ENCODE measurements at places on chromosomes 3 and 15. TPM values are rescaled to one million over a fixed set of nuclear protein-coding genes. Genes with fewer than 3 reads are reported as not detected.
A peak's percentile ranks its signal among the peaks of the same experiment; 100 is the strongest.

The CDCP1 gene
- total RNA-seq = 0.36 TPM

The RTP4 gene
- 3.6 TPM for total RNA-seq

The TMCO5A gene
- not detected for total RNA-seq

The CEMIP gene
- not detected for total RNA-seq

The SCN11A gene
- not detected for total RNA-seq

The GP9 gene
- total RNA-seq = not detected

The KCNMB2 gene
- total RNA-seq = not detected

The TRH gene
- not detected for total RNA-seq

The ROPN1 gene
- not detected for total RNA-seq

The MYH15 gene
- total RNA-seq = 0.07 TPM

GRCh38 chr3:82773207-82773606 lies 1011.8 kb upstream of the GBE1 start:
- no peak overlapping the region for H3K4me3 ChIP-seq
- H3K27ac ChIP-seq = no peak overlapping the region
- H3K4me1 ChIP-seq = no peaks in the 10 kb centered on the region

DNA sequence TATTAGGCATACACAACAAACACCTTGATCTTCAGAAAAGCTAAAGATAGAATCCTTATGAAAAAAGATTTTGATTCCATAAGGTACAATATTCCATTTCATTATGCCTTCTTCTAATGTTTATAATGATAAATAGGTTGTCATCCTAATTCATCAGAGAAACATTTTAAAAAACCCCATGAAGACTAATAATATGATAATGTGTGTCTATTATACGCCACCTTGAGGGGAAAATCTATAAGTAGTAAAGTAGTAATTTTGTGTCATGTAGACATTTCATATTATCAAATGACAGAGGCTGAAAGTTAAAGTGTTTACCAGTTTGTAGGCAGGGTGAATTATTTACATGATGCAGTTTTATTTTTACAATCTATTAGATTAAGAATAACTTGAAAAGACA lies 524.3 kb downstream of the GBE1 start:
- no peaks in the 10 kb centered on the region for H3K27me3 ChIP-seq
- no peak overlapping the region for H3K4me3 ChIP-seq
- no peaks in the 10 kb centered on the region for H3K4me1 ChIP-seq
- H3K27ac ChIP-seq = no peak overlapping the region

DNA sequence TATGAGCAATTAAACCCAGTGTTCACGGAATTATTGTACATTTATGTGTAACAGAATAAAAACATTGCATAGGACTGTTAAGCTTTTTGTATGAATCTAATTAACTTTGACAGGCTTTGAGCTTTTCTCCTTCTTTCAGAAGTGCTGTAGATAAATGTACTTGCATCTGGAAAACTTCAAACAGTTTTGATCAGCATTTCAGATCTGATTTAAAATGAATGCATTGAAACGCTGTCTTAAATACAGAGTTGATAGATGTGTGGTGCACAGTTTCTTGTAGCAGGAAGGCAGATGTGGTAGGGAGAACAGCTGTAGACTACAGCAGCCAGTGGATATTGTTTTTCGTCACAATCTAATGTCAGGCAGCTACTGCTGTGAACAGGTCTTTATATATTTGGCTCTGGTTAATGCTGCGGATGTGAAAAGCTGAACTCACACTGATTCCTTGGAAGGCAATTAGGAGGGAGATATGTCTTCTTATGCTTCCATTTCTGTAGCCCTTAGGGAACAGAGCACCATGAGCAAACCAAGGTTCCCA lies 193.8 kb upstream of the GOLIM4 start:
- DNase-seq = no peak
- H3K4me1 ChIP-seq = no peaks in the 10 kb centered on the region
- no peaks in the 10 kb centered on the region for H3K36me3 ChIP-seq
- no peak overlapping the region for H3K4me3 ChIP-seq

DNA sequence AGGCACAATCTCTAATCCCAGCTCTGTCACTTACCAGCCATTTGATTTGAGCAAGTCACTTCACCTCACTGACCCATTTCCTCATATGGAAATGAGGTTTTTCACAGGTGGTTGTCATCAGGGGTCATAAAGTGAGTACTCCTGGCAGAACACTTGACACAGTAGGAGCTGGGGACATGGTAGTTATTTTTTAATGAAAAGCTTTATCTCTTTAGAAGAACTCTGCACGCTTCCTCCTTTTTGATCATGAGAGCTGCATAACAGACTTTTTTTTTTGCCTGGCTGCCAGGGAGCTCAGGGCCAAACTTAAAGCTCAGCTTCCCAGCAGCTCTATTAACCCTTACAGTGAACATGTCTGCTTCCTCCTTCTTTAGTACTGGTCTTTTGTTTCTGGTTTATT lies 8.4 kb downstream of the VWA5B2 start:
- no peak overlapping the region for H3K27ac ChIP-seq
- H3K36me3 ChIP-seq = peaks cover 2% of the 10 kb centered on the region

DNA sequence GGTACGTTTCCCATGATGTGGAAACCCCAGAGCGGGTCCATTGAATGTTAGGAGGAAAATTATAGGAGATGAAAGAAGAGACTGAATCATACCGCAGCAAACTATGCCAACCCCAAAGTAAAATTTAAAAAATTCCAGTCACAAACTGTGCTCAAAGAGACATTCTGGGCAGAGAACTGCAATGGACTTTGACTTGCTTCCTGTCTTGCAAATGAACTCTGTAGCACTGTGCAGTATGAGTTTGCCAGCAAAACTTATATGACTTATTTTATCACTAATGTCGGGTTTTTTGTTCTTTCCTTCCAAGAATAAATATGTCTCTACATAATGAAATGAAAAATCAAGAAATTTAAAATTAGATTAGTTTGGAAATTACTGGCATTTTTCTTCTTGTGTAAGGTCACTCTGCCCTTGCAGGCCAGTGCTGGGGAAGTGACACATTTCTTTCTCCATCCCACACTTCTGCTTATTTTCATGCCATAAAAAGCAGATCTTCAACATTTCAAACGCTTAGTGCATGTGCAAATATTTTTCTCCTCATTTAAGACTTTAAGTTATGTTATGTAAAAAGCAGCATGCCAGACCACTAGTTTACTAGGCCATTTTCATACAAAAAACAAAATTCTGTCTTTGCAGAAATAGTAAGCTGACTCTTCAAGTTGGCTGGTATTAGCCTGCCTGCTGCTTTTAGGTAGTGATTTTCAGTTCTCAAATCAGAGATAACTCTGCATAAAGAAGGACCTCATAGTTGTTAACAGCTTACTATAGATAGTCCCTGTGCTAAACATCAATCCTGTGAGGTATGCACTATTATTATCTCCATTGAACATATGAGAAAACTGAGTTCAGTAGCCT lies 32.2 kb upstream of the SSR3 start:
- H3K4me1 ChIP-seq = peaks cover 4% of the 10 kb centered on the region
- no peak overlapping the region for H3K27ac ChIP-seq
- no peak overlapping the region for H3K4me3 ChIP-seq
- H3K36me3 ChIP-seq = no peaks in the 10 kb centered on the region
- H3K27me3 ChIP-seq = peaks cover 5% of the 10 kb centered on the region
- no peak for DNase-seq

- no peak overlapping the region for H3K4me3 ChIP-seq
- no peak overlapping the region for H3K27ac ChIP-seq
- peaks cover 55% of the 10 kb centered on the region for H3K4me1 ChIP-seq
- H3K36me3 ChIP-seq = peaks cover 9% of the 10 kb centered on the region
- peak; percentile 35 for DNase-seq
Measured at GRCh38 chr15:65824031-65824743, 32.1 kb upstream of the DENND4A start.

DNA sequence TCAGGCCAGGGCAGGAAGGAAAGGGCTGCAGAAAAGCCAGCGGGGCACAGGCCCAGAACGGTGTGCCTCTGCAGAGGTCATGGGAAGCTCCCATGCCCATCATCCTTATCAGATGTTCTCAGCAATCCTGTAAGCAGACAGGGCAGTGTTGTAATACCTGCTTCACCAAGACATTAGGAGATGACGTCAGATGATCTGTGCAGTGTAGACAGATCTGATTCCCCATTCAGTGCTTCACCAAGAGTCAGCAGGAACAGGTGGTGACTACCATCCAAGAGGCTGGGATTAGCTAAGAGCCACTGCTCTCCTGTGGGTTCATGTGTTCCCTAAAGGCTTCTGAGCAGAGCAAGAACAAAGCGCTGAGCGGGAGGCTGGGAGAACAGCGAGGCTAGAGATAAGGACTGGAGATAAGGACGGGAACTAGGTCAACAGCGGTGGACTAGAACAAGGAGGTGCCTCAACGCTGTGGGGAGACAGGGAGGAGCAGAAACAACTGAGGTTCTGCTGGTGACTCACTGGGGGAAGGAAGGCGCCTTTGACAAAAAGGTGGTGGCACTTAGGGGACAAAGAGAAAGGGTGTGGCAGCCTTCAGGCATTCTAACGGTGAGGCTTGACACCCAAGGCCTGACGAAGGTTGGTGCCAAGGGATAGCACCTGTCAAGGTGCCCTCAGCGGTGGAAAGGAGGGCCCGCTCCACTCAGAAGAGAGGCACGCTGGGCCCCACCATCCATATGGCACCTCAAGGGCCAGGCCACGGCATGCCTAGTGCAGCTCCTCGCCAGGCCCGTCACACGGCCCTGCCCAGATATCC lies 28.4 kb downstream of the CCDC12 start:
- peak overlapping the region; percentile 46 for H3K4me3 ChIP-seq
- peak; percentile 80 for DNase-seq
- H3K27ac ChIP-seq = peak overlapping the region; percentile 90
- H3K27me3 ChIP-seq = no peaks in the 10 kb centered on the region
- H3K36me3 ChIP-seq = peaks cover 37% of the 10 kb centered on the region

- peaks cover 10% of the 10 kb centered on the region for H3K27me3 ChIP-seq
- no peak for DNase-seq
- no peaks in the 10 kb centered on the region for H3K36me3 ChIP-seq
- no peak overlapping the region for H3K27ac ChIP-seq
- H3K4me3 ChIP-seq = no peak overlapping the region
Measured at GRCh38 chr3:14823393-14823792, 4.6 kb downstream of the FGD5 start.

- H3K36me3 ChIP-seq = no peaks in the 10 kb centered on the region
- no peak for DNase-seq
- no peak overlapping the region for H3K27ac ChIP-seq
Measured at GRCh38 chr3:1447452-1447851, 354.6 kb downstream of the CNTN6 start.

DNA sequence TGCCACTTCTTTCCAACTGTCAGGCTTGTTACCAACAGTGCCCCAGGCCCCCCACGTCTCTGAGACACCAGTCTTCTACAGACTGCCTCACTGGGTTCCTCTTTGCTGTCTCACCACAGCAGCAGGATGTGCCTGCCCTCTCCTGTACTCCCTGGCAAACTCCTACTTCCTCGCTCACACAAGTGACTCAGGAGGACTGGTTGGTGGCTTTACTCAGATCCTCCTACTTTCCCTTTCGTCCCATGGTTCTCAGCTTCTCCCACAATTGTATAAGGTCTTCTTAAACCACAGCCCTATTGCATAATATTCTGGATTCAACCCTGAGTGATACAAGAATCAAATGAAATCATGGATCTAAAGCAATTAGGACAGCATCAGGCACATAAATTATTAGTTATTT lies 246.6 kb upstream of the PROK2 start:
- no peaks in the 10 kb centered on the region for H3K36me3 ChIP-seq
- H3K4me3 ChIP-seq = no peak overlapping the region
- no peak for DNase-seq
- H3K27me3 ChIP-seq = peaks cover 4% of the 10 kb centered on the region
- peaks cover 5% of the 10 kb centered on the region for H3K4me1 ChIP-seq

DNA sequence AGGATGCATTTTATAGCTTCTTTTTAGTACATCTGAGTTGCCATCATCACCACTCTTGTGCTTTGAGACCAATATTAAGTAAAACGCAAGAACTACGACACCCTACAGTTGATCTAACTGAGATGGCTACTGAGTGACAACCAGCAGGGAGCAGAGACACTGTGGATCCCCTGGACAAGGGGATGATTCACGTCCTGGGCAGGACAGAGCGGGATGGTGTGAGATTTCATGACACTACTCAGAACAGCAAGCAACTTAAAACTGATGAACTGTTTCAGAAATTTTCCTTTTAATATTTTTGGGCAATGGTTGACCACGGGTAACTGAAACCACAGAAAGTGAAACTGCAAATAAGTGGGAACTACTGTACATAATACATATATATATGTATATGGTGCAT lies 299.2 kb downstream of the ADAMTS17 start:
- no peaks in the 10 kb centered on the region for H3K27me3 ChIP-seq
- H3K36me3 ChIP-seq = peaks cover 5% of the 10 kb centered on the region
- DNase-seq = no peak
- no peak overlapping the region for H3K4me3 ChIP-seq
- H3K27ac ChIP-seq = no peak overlapping the region
- H3K4me1 ChIP-seq = no peaks in the 10 kb centered on the region

DNA sequence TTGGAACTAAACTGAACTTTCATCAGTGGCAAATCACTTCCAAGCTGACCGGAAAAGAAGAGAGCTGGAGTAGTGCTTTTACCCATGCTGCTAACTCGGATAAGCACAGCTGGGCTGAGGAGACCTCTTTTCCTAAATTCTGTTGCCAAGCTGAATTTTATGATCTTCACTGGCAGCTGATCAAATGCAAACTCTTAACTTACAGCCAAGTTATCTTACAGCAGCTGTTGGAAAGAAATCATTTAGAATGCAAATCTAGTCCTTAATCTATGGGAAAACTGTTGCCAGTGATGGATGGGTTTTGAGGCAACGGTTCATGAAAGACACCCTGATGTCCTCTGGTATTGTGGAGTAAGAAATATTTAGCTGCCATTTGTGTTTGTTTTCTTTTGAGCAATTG lies 216.5 kb downstream of the ZNF385D start:
- no peak overlapping the region for H3K27ac ChIP-seq
- no peak for DNase-seq
- no peaks in the 10 kb centered on the region for H3K4me1 ChIP-seq
- H3K36me3 ChIP-seq = no peaks in the 10 kb centered on the region

DNA sequence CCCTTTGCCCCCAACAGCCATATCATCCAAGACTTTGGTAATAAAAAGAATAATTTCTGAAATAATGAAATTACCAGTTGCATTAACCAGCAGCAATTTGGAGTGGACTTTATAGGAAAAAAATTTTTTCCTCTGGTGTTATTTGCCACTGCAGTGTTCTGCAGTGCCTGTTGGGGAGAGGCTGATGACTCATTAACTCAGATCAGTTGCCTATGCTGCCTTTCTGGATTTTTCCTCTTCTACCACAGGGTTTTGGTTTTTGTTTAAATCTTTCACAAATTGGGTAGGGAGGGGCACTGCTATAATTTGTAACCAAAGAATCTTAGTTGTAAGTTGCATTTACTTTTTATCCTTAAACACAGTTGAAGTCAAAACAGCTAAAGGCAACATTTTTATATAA lies 22.7 kb downstream of the ATP6V1A start:
- peaks cover 9% of the 10 kb centered on the region for H3K4me1 ChIP-seq
- peaks cover 2% of the 10 kb centered on the region for H3K36me3 ChIP-seq
- no peak overlapping the region for H3K4me3 ChIP-seq
- no peak for DNase-seq
- no peaks in the 10 kb centered on the region for H3K27me3 ChIP-seq

GRCh38 chr3:164781755-164782154 lies 296.5 kb downstream of the SI start:
- no peaks in the 10 kb centered on the region for H3K4me1 ChIP-seq
- H3K4me3 ChIP-seq = no peak overlapping the region
- no peak for DNase-seq
- H3K27ac ChIP-seq = no peak overlapping the region
- H3K36me3 ChIP-seq = no peaks in the 10 kb centered on the region

Data from activated CD8-positive, alpha-beta T cell treated with anti-CD3 and anti-CD28 coated beads for 36 hours (primary cell).